ENCODE measurements at places on chromosomes 16 and 17.

DNA sequence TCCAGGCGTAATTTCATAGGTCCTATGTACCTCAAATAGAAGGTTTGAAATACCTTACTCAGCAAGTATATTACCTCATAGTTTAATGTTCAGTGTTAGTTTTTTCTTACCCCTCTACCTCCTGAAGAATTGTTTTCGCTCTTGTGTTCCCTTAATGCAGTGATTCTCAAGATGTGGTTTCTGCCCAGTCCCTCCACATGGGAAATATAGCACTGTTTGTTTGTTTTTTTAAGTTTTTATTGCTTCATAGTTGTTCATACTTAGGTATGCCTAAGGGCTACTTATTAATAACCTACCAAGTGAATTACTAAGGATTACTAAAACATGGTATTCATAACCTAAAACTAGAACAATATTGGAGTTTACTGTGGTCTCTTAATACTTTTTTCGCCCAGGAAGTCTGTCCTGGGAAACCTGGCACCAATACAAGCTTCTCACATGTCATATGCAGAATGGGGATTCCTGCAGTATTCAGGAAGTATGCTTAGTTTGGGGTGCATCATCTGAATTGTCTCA lies 5.0 kb downstream of the RSPRY1 start:
- no peak for DNase-seq

DNA sequence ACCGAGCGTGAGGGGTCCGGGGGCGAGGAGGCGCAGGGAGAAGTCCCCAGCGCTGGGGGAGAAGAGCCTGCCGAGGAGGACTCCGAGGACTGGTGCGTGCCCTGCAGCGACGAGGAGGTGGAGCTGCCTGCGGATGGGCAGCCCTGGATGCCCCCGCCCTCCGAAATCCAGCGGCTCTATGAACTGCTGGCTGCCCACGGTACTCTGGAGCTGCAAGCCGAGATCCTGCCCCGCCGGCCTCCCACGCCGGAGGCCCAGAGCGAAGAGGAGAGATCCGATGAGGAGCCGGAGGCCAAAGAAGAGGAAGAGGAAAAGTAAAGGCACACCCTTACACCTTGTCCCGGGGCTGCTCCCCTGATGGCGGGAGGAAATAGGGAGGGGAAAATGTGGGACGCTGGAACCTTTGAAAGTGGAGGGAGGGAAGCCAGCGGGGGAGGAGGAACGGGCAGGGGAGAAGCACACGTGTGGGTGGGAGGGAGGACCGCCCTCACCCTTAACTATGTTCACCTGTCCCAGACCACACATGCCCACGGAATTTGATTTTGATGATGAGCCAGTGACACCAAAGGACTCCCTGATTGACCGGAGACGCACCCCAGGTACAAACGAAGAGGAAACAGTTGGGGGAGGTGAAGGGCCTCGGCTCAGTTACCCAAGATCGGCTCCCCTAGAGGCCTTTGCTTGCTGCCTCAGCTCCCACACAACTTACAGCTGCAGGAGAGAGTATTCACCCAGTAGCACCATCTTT lies 916 bp downstream of the PAGR1 start:
- DNase-seq, result no peak

- DNase-seq, result no peak
Observed at GRCh38 chr17:40107522-40108174, 7.3 kb upstream of the NR1D1 start.

DNA sequence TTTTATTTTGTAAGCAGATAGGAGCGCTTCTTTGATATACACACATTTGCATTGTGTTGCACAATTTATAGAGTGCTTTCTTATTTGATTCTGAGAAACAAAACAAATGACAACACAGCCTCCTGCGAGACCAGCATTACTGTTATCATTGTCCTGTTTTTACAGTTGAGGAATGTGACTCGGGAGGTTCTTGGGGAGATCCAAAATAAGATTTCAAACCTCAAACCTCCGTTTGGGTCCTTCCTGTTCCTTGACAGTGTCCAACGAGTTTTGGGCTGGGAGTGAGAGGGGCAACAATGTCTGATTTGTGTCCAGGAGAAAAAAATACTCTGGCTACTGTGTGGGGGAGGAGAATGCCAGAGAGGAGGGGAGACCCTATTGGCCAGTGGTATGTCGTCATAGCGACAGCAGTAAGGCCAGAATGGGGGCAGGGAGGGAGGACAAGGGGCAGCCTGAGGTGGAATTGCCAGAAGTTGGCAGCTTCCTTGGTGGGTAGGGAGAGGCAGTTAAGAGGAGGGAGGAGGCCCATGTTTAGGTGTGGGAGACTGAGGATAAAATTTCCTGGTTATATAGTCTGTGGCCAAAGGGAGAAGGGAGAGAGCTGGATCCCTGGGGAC lies 45.5 kb downstream of the TMEM132E start:
- no peak for DNase-seq

- DNase-seq, result no peak
Observed at GRCh38 chr17:80000981-80001775, 34.5 kb downstream of the TBC1D16 start.

DNA sequence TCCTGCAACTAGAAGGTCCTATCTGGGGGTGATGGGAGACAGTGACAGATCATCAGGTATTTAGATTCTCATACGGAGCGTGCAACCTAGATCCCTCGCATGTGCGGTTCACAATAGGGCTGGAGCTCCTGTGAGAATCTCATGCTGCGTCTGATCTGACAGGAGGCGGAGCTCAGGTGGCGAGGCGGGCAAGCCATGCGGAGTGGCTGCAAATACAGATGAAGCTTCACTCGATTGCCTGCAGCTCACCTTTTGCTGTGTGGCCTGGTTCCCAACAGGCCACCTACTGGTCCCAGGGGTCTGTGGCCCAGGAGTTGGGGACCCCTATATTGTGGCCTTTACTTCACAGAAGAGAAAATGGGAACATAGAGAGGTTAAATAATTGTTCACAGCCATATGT lies 200.4 kb downstream of the IRF8 start:
- no peak for DNase-seq

GRCh38 chr17:76879691-76880090 lies 11.5 kb downstream of the MGAT5B start:
- no peak for DNase-seq

GRCh38 chr17:39679521-39680192 lies 8.2 kb downstream of the PGAP3 start:
- no peak for DNase-seq

GRCh38 chr16:27406511-27407128 lies 4.6 kb downstream of the IL21R start:
- DNase-seq, result no peak

DNA sequence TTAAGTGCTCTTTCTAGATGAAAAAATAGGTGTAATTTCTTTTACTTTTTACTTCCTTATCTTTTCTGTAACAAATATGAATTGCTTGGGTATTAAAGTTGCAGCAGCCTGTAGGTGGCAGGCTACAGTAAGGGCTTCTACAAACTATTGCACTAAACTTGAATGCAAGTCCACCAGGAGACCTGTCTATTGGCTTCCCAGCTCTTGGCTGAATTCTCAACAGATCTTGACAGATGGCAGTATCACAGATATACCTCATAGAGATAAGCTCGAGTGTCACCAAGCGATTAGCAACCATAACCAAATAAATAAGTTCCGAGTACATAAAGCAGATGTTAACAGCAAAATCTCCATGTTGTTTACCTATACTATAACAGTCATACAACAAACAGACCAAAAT lies 5.9 kb downstream of the BBS2 start:
- no peak for DNase-seq

DNA sequence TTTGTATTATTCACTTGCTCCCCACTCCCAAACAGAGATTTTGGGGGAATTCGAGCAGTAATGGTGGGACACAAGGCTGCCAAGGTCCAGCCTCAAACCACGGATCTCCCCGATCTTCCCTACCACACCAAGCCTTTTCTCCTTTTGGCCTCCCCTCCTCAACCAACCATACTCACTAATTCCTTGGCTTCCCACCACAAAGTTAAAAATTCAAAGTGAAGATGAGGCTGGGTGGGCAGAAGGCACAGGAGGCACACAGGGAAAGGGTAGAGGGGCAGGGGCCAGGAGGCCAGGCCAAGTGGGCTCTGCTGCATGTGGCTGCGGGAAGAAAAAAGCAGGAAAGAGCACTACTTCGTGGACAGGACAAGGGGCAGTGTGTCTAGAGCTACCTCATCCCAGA lies 15.2 kb downstream of the HOXB4 start:
- DNase-seq, result no peak

DNA sequence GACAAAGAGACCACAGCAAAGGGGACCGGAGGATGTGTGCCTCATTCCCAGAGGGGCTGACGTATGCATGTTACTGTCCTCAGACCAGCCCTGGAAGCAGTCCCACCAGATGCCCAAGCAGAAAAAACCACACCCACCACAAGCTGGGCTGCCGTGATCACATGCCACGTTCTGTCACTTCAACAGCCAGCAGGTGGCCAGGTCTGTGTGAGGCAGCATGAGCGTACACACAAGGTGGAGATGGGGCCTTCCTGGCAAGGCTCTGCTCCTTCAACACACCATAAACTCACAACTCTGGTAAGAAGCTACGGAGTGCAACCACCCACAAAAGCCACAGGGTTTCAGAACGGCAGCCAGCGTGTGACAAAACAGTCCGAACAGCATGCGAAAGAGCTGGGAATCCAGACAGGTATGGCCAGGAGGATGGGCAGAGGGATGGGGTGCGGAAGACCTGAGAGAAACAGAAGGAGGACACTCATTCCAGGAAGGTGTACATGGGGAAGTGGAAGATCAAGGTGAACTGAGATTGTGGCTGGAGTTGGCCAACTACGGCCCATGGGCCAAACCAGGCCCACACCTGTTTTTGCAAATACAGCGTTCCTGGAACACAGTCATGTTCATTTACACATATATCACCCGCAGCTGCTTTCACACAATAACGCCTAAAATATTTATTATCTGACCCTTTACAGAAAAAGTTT lies 27.9 kb downstream of the MBTPS1 start:
- peak; percentile 32 for DNase-seq

GRCh38 chr17:48261297-48261880 lies 153.8 kb downstream of the SNX11 start:
- DNase-seq, result no peak

GRCh38 chr17:44967026-44967906 lies 837 bp downstream of the C1QL1 start:
- no peak for DNase-seq

- no peak for DNase-seq
Observed at GRCh38 chr17:2253768-2254406, 49.7 kb downstream of the SMG6 start.

DNA sequence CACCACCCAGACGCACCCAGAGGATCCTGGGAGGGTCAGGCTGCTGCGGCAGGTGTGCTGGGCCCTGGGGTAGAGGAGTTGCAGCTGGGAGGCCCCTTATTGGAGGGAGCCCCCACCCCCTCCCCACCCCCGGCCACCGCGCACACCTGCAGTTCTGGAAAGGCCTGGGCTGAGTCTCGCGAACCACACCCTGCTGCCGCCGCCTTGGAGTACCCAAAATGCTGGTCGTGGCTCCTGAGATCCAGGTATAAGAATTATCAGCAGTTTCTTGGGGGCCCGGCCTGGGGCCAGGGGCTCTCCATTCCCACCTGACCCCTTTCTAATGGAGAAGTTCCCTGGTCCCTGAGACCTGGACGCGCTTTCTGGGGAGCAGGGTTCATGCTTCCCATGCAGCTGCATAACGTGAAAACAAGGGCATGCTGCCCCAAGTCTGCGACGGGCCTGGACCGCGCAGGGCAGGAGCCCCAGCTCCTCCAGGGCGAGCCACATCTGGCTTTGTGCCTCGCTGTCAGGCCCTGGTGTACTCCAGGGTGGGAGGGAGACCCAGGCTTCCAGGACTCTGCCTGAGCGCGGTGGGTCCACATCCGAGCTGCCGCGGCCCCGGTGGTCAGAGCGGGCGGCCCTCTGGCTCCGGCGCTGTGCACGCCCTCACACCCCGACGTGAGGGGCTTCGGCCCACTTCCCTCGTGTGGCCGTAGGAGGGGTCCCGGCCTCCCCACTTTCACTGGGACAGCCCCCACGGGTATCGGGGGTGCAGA lies 7.3 kb upstream of the SNAI3 start:
- DNase-seq, result no peak

DNA sequence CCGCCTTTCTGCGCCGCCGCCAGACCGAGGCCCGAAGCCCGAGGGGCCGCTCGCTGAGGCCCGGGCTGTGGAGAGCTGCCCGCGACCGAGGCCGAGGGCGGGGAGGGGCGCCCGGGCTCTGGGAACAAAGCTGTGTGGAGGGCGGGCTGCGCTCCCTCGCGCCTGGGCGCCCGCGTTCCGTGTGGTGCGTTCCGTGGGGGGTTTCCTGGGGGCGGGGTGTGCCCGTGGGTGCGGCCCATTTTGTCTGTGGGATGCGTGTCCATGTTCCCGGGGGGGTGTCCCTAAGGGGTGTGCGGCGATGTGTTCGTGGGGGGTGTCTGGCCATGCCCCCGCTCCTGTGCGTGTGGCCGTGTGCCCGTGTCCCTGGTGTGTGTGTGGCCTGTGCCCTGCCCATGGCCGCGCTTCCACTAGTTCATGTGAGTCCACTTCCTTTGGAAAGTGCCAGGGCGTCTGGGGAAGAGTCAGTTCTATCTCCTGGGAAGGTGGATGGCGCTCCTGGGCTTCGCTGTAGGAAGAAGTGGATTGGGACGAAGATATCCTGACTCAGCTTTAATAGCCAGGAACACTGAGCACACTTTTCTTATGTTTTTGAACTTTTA lies 520 bp downstream of the JPT2 start:
- DNase-seq, result peak; percentile 17

- DNase-seq, result no peak
Observed at GRCh38 chr17:63354256-63354655, 91.8 kb downstream of the CYB561 start.

GRCh38 chr16:82049484-82049883 lies 14.4 kb downstream of the HSD17B2 start:
- DNase-seq, result no peak

DNA sequence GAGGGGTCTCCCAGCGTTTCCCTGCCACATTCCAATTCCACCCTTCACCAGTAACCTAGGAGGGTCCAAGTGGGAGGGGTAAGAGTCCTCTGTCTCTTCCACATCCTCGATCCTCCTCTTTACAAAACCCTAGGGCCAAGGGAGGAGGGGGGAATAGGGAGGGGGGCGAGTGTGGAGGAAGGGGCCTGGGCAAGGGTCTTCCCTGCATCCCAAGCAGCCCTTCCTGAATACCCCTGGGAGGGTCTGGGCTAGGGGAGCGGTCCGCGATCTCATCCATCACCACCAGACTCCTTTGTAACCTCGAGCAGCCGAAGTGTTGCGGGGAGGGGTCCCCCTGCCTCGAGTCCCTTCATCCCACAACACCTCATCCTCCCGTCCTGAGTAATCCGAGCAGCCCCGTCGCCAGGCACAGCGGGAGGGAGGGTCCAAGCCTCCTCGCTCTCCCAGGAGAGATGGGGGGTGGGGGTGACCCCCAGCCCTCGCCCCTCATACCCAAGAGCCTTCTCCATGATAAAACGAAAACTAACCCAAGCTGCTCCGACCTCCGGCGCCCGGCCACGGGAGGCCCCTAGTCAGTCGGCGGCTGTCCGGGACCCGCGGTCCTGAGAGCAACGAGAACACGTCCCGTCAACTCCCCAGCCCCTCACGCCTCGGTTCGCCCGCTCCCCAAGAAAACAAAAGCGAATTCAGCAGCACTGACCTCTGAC lies 502 bp downstream of the SMPD3 start:
- DNase-seq, result no peak

DNA sequence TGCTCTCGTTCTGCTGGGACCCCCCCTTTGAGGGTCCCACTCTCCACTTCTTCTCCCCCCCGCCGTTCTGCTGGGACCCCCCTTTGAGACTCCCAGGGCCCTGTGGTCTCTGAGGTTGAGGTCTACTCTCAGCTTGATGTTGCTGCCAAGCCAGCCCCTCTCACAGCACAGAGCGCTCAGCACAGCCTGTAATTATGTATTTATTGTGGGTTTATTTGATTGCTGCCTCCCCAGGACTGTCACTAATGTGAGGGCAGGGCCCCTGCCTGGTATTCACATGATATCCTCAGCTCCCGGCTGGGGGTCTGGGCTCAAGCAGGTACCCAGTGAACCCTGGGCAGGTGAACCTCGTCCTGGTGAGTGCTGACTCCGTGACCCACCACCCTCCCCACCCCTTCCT lies 35.4 kb downstream of the ACTG1 start:
- no peak for DNase-seq
